NCI-H2081 (cell line): ENCODE measurements at places on chromosomes 11 and 22.

- no peak for DNase-seq
These were observed 10.8 kb upstream of the KDM4E start for GRCh38 chr11:95014184-95014821.

DNA sequence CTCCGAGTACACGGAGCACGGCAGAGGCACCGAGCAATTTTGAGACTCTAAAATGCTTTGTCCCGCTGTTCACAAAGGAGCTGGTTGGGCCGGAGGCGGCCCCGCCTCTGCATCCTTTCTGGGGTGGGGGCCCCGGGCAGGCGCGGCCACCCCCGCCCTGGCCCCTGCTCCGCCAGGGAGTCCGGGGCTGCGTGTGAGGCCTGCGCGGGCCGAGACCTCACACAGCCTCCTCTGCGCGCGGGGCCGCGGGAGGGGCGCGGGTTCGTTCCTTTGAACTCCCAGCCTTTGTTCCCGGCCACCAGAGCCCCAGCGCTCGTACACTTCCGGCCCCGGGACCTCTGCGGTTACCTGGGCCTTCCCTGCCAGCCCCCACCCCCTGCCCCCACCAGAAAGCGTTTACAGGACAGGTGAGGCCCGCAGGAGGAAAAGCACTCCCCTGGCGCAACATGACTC, 1.6 kb downstream of the FGF19 start:
- DNase-seq: no peak

GRCh38 chr11:14073849-14074476, 111.4 kb downstream of the SPON1 start:
- no peak for DNase-seq

DNA sequence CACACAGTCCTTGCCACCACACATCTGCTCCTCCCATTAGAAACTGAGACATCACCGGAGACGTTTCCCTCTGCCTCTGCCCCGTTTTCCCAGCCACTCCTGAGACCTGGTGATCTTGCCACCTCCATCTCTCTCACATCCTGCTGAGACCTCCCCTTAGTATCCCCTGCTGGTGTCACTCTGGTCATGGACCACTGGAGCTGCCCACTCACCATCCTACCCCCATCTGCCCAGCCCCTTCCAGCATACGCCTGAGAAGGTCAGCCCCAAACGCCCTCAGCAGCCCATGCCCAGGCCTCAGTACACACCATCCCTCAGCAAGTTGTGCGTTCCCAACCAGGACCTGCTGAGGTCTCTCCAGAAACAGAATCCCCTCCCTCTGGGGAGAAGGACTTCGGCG, 64.3 kb downstream of the SHANK2 start:
- DNase-seq: no peak

DNA sequence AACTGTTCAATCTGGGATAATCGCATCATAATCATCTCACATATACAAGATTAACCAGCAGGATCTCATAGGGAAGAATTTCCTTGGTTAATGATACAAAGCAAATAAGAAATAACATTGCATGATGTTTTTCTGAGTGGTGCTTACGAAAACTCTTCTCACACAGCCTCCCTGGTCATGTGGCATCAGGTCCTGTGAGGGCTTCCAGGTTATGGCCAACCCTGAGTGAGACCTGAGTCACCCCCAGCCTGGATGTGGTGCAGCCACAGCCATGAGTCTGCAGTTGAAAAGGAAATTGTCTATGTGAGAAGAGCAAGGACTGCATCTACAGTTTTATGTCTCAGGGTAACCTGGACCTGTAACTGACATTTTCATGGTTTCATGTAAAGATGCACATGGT, 90.5 kb upstream of the XKR3 start:
- no peak for DNase-seq

- no peak for DNase-seq
These were observed 21.0 kb downstream of the PTPN5 start for GRCh38 chr11:18770479-18771125.

DNA sequence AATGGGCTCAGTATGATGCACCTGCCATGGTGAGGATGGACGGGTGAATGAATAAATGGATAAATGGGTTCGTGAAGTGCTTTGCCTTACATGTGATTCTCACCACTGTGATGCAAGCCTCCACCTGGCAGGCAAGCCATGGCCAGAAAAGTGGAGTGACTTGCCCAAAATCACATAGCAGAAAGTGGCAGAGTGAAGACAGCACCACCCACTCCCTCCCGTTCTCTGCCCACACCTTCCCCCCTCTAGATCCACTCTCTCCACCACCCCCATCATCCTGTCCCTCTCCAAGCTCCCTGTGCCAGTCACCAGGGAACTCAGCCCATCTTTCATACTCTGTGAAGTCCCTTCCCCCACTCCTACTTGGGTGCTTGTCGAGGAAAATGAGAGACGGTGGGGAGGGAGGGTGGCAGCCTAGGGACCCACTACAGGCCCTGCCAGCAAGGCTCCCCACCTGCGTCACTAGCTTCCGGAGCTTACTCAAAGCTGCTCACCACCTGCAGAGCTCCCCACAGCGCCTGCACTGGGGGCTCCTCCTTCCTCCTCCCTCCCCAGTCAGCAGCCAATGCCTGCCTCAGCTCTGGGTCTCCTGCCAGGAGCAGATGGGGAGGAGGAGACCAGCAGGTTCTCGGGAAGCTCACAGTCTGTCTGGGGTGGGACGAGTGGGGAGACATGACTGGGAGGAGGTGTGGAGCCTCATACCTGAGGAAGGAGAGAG, 82.3 kb downstream of the PDE2A start:
- peak; percentile 60 for DNase-seq

- DNase-seq: peak; percentile 97
These were observed at the start of gene SART1 for GRCh38 chr11:65961267-65962140. Gene SART1 (plus strand): TSS chr11:65961734. CDS start chr11:65961781, 47 bp downstream.

GRCh38 chr11:119085437-119085847, 761 bp downstream of the HMBS start:
- DNase-seq: no peak

- DNase-seq: no peak
These were observed 8.5 kb downstream of the DCHS1 start for GRCh38 chr11:6646918-6647679.

DNA sequence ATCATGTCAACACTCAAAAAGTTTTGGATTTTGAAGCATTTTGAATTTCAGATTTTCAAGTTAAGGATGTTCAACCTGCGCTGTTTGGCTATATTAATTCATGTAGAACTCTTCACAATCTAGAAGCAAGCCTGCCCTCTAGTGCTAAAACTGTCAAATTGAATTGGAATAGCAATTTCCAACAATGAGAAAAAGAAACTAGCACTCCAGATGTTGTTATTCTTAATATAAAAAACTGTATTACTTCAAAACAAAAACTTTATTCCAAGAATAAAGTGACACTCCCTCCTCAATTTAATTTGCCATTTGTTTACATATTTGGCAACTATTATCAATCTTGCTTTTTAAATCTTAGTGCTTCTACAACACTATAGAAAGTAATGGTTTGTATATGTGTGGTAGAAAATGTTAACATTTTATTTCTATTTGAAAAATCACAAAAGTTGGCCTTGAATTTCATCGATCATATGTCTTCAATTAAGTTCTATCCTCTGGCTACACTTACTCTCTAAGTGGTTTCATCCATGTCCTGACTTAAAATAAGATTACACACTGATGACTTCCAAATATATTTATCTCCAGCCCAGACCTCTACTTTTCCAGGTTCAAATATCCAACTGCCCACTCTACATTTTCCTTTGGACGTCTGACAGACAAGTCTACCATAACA, 36.6 kb downstream of the DCUN1D5 start:
- DNase-seq: peak; percentile 40

GRCh38 chr11:67409781-67410368, 5.6 kb upstream of the CARNS1 start:
- DNase-seq: peak; percentile 12

- peak; percentile 80 for DNase-seq
These were observed 15.7 kb downstream of the CRTAM start for GRCh38 chr11:122853971-122854446.

DNA sequence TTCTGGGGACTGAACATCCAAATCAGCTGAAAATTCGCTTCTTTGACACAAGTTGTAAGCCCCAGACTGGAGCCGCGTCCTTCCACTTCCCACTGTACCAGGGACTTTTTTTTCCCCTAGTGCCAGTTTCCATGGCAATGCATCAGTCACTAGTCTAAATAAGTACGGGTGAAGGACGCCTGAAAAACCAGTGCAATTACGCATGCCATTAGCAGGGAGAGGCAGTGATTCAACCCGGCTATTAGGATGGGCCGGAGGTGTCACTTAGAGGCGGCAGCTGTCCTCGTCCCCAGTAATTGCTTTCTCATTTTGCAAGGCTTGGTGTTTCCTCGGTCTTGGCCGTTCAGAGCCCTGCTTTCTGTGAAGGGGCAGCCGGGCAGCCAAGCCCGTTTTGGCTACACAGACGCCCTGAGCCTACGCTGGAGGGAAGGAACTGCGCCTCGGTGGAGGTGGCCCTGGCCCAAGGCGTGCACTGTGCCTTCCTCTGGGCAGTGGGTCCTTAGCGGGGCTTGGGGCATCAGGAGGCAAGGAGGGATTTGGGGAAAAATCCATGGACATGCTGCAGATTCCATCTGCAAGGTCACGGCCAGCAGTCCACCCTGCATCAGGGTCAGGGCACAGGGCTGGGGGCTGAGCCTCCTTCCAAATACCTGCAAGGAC, 319.7 kb downstream of the CTTN start:
- DNase-seq: peak; percentile 12

DNA sequence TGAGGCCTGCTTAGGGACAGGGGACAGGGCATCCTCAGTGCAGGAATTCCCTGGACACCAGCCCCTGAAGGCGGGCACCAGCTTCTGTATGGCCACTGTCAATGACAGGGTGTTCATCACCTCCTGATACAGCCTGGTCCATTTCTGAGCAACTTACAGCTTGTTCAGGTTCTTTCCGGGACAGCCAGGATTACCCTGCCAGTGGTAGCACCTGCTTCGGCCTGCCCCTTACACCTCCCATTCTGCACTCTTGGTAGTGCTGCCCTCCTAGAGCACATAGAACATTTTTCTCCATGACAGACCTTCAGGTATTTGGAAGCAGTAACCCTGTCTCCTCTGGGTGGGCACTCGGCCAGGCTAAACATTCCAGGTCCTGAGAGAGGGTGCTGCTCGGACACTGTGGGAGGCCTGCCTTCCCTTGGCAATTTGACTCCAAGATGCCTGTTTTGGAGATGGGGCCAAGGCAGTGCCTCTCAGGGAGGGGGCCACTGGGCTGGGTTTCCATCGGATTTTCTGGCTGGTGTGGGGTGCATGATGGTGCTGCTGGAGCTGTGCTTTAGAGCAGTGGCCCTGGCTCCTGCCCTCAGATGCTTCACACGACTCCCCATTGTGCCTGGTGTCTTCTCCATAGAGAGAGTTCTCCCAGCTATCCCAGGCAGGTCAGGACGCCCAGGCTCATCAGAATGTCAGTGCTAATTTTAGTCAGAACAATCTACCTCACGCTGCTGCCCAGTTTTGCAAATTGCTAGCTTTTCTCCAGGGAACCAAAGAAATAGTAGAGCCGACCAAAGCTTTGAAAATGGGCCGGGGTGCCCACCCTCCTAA, 1.2 kb downstream of the GAL3ST3 start:
- no peak for DNase-seq

- peak; percentile 8 for DNase-seq
These were observed 73.5 kb downstream of the BRD1 start for GRCh38 chr22:49753961-49754695.

GRCh38 chr11:32940865-32941264, 48.3 kb downstream of the QSER1 start:
- DNase-seq: no peak

DNA sequence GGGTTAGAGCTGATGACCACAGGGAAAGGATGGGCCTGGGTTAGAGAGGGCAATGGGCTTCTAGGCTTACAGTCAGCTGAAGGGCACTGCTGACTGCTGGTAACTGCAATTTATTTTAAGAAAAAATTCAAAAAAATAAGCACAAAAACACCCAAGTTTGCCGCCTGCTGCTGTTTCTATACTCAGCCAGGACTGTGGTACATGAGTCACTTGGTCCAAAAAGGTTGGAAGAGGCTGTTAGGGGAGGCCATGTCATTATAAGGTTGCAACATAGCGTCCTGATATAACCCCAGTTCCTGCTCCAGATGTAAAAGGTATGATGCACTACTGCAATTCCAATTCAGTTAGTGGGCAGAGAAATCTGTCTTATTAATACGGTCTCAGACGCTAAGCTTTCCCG, 98.9 kb downstream of the ETS1 start:
- DNase-seq: no peak

DNA sequence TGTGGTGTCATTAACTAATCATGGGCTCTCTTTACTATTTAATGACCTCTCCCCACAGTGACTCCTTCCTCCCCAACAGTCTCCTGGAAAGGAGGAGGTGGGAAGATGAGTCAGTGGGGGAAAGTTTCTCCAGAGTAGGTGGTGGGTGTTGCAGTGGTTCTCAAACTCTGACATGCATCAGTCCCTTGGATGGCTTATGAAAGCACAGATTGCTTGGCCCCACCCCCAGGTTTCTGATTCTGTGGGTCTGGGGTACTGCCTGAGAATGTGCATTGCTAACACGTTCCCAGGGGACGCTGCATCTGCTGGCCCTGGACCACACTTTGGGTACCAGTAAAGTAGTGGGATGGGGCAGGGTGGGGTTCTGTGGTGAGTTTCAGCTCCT, 9.8 kb downstream of the CD82 start:
- DNase-seq: no peak

- DNase-seq: no peak
These were observed 147.5 kb downstream of the GRIK4 start for GRCh38 chr11:120659076-120659475.

DNA sequence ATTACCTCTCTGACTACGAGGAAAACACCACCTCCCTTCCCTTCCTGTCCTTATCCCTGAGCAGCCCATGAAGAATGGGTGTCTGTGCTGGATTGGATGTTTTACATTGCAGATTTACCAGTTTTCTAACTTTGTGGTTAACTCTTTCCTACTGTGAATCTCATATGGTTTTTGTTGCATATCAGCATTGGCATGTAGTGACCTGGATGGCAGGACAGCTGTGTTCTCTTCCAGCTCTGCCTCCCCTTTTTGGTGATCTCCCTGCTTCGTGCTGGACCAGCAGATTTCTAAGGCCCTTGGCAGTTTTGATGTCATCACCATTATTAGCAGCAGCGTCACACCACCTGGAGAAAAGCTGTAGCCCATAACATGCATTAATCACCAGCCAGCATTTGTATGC, 26.7 kb downstream of the OR6Q1 start:
- DNase-seq: no peak

GRCh38 chr22:19641254-19641982, 72.9 kb upstream of the SEPTIN5 start:
- DNase-seq: no peak

DNA sequence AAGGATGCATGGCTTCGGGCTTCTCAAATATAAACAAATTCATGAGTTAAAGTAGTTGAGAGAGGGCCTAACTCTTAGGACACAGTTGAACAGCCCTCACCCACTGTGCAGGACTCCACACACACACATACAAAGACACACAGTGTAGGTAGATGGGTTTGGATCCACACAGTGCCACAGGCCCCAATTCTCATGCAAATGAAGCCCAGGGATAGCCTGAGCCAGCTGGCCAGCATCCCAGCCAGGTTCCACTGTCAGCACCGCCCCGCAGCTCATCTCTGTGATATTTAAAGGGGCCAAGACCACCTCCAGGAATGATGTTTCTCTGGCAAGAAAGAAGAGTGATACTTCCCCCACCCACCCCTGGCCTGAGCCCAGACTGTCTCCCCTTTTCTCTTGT, 11.7 kb downstream of the SLC35C1 start:
- DNase-seq: peak; percentile 44

GRCh38 chr22:50027639-50028537, 15.3 kb upstream of the IL17REL start:
- DNase-seq: peak; percentile 16
